ELF-1 (cell line): ENCODE measurements at places on chromosomes 4 and X.

GRCh38 chr4:114598191-114599121 is at the start of gene UGT8:
Gene UGT8 (plus strand): TSS chr4:114598807. CDS start chr4:114622881, 24,074 bp downstream.
- DNase-seq = peak; percentile 64

DNA sequence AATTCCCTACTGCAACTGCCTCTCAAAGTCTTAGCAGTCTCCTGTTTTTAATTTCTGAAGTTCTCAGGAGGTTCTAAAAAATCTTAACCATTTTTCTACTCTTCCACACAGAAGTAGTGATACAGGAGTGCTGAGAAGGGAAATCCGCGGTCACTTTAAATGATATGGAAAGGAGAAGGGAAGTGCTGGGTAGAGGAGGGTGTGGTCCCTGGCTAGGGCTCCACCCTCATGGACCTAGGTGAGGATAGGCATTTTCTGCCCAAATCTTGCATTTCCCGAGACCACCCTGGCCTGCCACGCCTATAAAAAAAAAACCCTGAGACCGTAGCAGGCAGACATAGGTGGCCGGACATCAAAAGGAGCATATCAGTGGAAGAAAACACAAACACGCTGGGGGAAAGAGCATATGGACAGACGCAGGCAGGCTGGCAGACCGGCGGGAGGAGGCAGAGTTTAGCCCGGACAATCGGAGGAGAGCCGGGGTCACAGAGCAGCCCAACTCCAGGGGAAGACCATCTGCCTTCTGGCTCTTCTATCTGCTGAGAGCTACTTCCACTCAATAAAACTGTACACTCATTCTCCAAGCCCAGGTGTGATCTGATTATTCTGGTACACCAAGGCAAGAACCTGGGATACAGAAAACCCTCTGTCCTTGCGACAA is 85.7 kb downstream of the POU3F4 start:
- no peak for DNase-seq

GRCh38 chr4:122285285-122285684 is 93.5 kb upstream of the ADAD1 start:
- DNase-seq = no peak

GRCh38 chrX:103783196-103783595 is 6.6 kb downstream of the PLP1 start:
- DNase-seq = no peak

- DNase-seq = peak; percentile 97
These were observed 47.7 kb downstream of the DDX3X start for GRCh38 chrX:41381685-41382084.

DNA sequence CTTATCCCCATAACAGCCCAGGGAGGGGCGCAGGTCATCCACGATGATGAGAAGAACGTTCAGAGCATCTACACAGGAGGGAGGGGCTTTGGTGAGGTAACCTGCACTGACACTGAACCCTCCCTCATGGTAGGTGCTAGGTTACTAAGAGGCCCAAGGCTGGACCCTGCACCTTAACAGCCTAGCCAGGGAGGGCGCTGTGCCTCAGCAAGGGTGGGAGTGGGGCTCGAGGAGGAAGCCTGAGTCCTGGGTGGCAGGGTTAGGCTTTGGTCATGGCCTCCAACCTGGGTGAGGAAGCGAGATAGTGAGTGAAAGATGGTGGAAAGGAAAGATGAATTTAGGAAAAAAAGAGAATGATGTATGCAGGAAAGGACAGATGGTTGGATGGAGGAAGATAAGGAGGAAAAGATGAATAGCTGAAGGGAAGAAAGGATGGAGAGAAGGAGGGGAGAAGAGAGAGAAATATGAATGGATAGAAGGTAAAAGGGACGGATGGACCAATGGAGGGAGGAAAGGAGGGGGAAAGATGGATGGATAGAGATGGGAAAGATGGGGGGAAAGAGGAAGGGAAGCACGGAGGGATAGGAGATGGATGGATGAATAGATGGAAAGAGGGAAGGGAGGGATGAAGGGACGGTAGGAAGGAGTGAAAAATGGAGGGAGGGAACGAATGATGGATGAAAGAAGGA is 736 bp downstream of the IDS start:
- peak; percentile 62 for DNase-seq

GRCh38 chr4:56995525-56995924 is 16.8 kb downstream of the POLR2B start:
- no peak for DNase-seq

DNA sequence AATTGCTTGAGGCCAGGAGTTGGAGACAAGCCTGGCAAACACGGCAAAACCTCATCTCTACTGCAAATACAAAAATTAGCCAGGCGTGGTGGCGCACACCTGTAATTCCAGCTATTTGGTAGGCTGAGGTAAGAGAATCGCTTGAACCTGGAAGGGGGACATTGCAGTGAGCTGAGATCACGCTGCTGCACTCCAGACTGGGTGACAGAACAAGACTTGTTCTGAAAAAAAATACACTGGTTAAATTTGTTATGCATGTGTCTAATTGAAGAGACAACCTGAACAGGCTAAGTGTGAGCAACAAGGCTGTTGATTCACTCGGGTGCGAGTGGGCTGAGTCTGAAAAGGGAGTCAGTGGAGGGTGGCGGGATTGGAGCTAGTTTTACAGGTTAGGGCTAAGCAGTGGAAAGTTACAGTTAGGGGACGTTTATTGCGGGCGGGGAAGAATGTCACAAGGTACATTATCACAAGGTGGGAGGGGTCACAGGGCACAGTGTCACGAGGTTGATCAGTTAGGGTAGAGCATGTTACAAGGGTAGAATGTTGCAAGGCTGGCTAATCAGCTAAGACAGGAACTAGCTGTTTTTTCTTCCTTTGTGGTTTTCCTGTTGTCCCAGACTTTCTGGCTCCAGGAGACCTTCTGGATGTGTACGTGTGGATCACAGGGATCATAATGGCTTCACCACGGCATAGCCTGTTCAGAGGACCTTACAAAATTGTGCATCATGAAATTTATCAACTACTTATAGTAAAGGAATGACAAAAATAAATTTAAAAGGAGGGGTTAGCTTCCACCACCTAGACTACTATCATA is 115.8 kb downstream of the NAA11 start:
- peak; percentile 44 for DNase-seq

DNA sequence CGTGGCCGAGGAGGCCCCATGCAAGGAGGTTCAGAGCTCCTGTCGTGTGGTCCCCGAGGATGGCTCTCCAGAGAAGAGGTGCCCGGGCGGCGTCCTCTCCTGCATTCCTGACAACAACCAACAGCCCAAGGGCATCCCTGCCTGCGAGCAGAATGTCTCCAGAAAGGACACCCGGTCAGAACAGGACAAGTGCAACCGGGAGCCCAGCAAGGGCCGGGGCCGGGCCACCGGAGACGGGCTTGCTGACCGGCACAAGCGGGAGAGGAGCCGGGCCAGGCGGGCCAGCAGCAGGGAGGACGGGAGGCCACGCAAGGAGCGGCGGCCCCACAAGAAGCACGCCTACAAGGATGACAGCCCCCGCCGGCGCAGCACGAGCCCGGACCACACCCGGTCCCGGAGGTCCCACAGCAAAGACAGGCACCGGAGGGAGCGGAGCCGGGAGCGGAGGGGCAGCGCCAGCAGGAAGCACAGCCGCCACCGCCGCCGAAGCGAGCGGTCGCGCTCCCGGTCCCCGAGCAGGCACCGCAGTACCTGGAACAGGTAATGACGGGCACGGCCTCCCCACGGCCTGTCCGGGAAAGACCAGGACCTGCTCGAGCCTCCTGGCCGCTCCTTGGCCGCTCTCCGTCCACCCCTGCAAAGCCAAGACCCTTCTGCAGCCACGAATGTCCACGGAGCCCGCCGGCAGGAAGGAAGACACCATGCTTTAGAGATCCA is 9.8 kb downstream of the AKAP17A start:
- no peak for DNase-seq

GRCh38 chrX:72479324-72480274 is 93.0 kb downstream of the HDAC8 start:
- DNase-seq = peak; percentile 30

- DNase-seq = no peak
These were observed 20.0 kb downstream of the AMOT start for GRCh38 chrX:112820364-112821268.

- DNase-seq = no peak
These were observed 204.1 kb upstream of the NEIL3 start for GRCh38 chr4:177105536-177105935.

- DNase-seq = no peak
These were observed 355.0 kb upstream of the EMCN start for GRCh38 chr4:100872811-100873210.
